ENCODE measurements at places on chromosomes 7 and 10. TPM values are rescaled to one million over a fixed set of nuclear protein-coding genes. Genes with fewer than 3 reads are reported as not detected.

GCK gene
- 0.24 TPM for total RNA-seq

NEUROG3 gene
- total RNA-seq = not detected

SGPL1 gene
- 27.4 TPM for total RNA-seq

EXOSC1 gene
- total RNA-seq = 51.0 TPM

ANKRD61 gene
- not detected for total RNA-seq

DNA sequence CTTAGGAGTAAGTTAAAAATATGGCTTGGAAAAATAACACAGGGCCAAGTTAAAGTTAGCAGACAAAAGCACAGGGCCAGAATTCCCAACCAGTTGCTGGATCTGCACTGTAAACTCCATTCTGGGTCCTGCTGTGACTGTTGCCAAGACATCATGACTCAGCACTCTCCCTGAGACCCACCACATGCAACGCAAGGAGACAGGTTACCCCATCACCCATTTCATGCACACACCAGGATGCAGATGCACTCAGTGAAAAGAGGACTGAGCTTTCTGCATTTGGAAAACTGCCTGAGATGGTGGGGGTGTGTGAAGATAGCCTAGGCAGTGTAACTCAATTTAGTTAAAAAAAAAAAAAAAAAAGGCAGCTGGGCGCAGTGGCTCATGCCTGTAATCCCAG is 97.6 kb upstream of the ZNF438 start:
- DNase-seq = no peak

- no peak for DNase-seq
Measured at GRCh38 chr10:21944727-21945386, 58.7 kb downstream of the DNAJC1 start.

DNA sequence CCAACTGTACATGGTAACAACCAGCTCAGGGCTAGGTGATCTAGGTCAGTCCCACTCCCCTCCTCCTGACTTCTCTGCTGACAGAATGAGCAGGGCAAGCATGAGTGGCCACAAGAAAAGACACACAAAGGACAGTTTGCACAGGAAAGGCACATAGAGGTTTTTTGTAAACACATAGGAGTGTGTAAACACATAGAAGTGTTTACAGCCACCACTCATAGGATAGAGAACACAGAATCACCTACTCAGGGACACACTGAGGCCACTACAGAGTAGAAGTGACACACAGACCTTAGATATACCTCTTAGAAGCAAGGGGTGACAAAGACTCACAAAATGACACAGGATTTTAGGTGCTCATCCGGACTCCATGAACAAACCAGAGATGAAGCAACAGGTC is 19.0 kb downstream of the NUDCD3 start:
- no peak for DNase-seq

DNA sequence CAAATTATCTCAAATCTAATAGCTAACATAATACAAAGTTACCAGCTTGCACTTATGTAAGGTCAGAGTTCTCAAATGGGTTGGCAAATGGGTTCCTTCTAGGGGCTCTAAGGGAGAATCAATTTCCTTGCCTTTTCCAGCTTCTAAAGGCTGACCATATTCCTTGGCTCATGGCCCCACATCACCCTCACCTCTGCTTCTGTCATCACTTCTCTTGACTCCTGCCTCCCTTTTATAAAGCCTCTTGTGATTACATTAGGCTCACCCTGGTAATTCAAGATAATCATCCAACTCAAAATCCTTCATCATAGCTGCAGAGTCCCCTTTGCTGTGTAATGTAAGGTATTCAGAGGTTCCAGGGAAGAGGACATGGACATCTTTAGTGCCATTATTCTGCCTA is 42.1 kb downstream of the CHN2 start:
- DNase-seq = no peak

- no peak for DNase-seq
Measured at GRCh38 chr7:36062154-36062815, 90.8 kb upstream of the EEPD1 start.

DNA sequence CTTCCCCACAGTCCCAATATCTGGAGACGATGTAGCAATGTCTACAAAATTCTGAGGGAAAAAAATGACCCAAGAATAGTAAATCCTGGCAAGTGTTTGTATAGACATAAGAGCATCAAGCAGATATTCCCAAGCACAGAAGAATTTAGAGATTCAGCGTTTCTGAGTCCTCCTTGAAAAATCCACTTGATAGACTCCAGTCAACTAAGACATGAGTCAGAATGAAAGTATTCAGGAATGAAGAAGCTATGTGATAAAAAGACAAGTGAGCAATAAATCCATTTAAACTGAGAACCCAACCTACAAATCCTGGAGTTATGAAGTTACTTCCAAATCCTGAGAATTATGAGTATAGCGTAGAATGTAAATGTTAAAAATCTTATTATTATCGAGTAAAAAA is 86.1 kb upstream of the NPY start:
- no peak for DNase-seq

- no peak for DNase-seq
Measured at GRCh38 chr10:88205842-88206446, 342.5 kb downstream of the PTEN start.

- DNase-seq = no peak
Measured at GRCh38 chr10:132351611-132352010, 19.6 kb downstream of the LRRC27 start.

GRCh38 chr7:30070052-30070451 is 41.8 kb downstream of the PLEKHA8 start:
- no peak for DNase-seq

DNA sequence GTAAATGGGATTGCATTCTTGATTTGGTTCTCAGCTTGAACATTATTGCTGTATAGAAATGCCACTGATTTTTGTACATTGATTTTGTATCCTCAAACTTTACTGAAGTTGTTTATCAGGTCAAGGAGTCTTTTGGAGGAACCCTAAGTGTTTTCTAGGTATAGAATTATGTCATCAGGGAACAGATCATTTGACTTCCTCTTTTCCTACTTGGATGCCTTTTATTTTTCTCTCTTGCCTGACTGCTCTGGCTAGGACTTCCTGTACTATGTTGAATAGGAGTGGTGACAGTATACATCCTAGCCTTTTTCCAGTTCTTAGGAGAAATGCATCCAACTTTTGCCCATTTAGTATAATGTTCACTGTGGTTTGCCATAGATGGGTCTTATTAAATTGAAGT is 48.8 kb downstream of the ANXA8 start:
- no peak for DNase-seq

- no peak for DNase-seq
Measured at GRCh38 chr7:140990193-140990962, 24.4 kb downstream of the MRPS33 start.

GRCh38 chr10:77586719-77587415 is 50.7 kb downstream of the KCNMA1 start:
- no peak for DNase-seq

DNA sequence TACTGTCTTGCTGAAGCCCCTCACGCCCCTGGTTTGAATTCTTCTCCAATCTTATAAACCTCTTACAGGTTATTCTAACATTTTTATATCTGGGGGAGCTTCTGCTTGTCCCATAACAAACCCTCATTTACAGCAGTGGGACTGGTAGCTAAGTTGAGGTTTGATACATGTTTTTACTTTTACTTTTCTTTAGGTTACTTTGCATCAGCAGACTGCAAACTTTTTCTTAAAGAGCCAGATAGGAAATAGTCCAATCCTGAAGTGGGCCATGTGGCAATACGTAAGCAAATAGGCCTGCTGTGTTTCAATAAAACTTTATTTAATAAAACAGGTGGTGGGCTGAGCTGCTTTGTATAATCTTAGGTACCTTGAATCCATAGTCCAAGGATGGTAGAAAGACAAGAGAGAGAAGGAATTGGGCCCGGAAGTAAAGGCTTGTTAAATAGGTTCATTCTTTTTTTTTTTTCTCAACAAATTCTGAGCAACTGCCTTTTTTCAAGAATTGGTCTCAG is 27.3 kb downstream of the RAB18 start:
- no peak for DNase-seq

DNA sequence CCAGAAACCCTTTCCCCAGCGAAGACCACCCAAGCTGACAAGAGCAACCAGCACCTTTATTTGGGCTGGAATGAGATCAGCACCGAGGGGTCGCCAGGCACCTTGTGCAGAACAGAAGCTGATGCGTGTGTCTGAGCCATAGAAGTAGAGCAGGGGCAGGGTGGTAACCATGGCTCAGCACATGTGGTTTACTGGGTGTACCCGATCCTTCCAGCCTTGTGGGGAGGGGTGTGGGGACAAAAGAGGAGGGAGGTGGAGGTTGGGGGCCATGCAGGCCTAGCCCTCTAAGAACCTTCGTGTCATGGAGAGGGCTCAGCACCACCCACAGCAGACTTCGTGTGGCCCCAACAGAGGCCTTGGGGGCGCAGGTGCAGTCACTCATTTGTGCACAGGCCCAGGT is 84.0 kb upstream of the GTF2I start:
- no peak for DNase-seq

- no peak for DNase-seq
Measured at GRCh38 chr10:63780101-63780500, 258.9 kb downstream of the REEP3 start.

GRCh38 chr7:76151932-76152331 is 49.8 kb upstream of the SRRM3 start:
- no peak for DNase-seq

DNA sequence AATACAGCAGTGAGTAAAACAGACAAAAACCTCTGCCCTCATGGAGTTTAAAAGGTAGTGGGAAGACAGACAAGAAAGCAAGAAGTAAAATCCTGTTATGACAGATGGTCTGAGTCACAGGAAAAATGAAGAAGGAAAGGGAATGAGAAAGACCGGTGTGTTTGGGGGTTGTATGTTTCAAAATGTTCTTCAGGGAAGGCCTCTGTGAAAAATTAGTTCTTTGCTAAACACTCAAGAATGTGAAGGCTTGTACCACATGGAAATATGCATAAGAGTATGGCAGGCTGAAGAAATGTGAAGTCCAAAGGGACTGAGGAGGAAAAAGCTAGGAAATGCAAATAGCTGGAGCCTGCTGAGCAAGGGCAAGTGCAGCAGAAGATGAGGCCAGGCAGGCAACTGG is 315.9 kb upstream of the SEMA3A start:
- DNase-seq = no peak

DNA sequence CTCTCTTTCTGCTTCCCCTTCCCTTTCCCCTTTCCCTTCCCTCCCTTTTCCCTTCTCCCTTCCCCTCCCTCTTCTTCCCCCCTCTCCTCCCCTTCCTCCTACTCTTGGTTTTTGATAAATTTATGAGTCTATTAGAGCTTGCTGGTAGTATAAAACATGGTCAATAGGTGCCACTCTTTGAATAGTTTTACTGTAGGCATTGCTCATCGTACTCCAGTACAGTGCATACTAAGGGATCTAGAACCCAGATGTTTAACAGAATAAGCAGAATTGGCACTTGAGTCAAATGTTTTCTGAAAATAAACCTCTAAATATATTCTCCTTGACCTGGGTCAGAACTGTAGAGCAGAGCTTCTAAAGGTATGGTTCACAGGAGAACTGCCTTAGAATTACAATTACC is 126.7 kb downstream of the SORCS3 start:
- no peak for DNase-seq

DNA sequence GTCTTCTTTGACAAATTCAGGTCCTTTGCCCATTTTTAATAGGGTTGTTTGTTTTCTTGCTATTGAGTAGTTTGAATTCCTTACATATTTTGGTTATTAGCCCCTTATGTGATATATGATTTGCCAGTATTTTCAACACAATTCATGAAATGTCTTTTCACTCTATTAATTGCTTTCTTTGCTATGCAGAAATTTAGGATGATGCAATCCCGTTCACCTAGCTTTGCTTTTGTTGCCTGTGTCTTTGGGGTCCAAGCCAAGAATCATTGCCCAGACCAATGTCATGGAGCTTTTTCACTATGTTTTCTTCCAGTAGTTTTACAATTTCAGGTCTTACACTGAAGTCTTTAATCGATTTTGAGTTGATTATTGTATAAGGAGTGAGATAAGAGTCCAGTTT is 154.5 kb downstream of the PAXIP1 start:
- DNase-seq = no peak

DNA sequence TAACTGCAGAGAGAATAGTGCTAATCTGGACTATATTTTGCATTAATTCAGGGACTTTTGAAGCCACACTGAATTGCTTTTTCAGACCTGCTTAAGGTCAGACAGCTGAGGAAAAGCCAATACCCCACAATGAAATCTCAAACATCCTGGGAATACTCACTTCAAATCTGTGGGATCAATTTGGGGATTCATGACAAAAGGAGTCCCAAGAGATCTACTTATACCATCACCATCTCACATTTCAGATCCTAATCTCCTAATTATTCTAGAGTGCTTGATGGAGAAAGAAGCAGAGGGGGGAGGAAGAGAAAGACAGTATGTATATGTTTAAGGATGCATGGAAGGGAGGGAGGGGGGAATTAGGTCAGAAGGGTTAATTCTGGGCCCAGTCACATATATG is 202.2 kb downstream of the CACNA2D1 start:
- DNase-seq = no peak

Data from natural killer cell treated with Interleukin-12 subunit alpha and Interleukin-12 subunit beta and Interleukin-15 and Interleukin-18, amount 100 ng/mL, for 72 hours (primary cell).